Stimulated activated CD8-positive, alpha-beta memory T cell treated with anti-CD3 and anti-CD28 coated beads, Interleukin-7, amount 100 ng/mL, for 1 hour (primary cell): ENCODE measurements at places on chromosomes 4 and X.

GRCh38 chrX:27463187-27463586, at the start of gene PPP4R3C:
PPP4R3C (minus strand) TSS chrX:27463341; CDS start chrX:27463296, 45 bp downstream.
- DNase-seq = no peak

DNA sequence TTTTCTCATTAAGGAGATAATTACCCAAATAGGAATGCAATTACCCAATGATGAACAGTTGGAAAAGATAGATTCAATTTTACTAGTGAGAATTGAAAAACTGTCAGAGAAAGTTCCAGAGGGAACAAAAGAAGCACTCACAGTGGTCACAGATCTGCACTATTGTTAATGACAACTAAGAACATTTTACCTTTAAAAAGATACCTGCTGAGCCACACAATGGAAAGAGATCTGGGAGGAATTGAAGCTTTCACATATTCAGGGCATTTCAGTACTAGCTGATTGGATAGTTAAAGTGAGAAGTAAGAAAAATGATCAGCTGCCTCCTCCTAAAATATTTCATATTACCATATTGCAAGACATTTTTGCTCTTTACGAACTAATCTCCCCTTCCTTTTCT, 1822.2 kb downstream of the STIM2 start:
- DNase-seq = no peak

- no peak for DNase-seq
These were observed at the start of gene SGMS2 for GRCh38 chr4:107824350-107825071. SGMS2 (plus strand) TSS chr4:107824932; CDS start chr4:107895554, 70,622 bp downstream.

GRCh38 chrX:154737136-154737535, 13.7 kb downstream of the GAB3 start:
- no peak for DNase-seq

DNA sequence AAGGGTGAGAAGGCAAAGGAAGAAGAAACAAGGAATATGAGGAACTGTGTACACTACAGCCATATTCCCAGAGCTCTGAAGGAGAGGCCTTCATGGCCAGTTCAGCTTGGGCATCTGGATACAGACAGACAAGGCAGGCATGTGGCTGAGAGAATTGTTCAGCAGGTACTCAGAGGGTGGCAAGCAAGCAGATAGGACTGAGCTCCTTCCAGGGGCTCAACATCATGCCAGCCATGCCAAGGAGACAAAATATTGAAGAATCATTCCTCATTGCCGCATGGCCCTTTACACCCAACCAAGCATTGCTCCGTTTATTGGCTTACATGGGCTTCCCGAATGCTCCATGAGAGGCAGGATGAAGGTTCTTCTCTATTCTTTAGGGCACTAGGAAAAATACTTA, 78.5 kb upstream of the EFNB1 start:
- DNase-seq = no peak

DNA sequence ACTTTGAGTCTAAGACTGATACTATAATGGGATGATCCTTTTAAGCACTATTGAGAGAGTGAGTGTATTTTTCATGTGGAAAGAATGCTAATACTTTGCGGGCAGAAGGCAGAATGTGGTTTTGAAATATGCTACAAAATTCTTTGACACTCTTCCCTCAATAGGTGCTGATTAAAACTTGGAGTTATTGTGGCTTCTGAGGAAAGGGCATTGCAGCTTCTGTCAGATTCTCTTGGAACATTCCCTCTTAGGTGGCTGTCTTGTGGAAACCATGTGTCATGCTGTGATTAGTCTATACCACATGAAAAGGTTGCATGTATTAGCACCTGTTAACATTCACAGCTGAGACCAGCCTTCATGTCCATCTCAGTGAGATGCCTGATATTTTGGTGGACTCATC, 547.0 kb downstream of the STIM2 start:
- DNase-seq = no peak
